ENCODE measurements at places on chromosomes 6 and 20.

- DNase-seq: peak; percentile 39
These were observed 31.0 kb downstream of the GLO1 start for GRCh38 chr6:38671885-38672467.

- no peak for DNase-seq
These were observed 288.5 kb downstream of the CDH26 start for GRCh38 chr20:60246751-60247150.

DNA sequence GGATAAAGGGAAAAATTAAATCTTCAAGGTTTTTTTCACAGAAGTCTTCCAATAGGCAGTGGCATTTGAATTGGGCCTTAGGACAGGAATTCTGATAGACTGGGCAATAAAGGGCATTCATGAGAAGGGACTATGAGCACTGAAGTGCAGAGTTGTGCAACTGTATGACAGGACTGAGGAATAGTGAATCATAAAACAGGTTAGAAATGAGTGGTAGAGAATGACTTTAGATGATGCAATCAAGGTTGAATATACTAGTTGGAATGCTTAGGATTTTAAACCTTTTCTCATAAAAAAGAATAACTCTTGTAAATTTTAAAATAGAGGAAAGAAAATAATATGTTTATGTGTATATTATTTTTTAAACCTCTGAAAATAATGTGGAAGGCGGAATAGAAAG is 944.7 kb downstream of the PHF3 start:
- no peak for DNase-seq

- DNase-seq: no peak
These were observed 147.5 kb upstream of the SYNDIG1 start for GRCh38 chr20:24321973-24322372.

GRCh38 chr6:14277405-14277930 is 159.9 kb downstream of the CD83 start:
- no peak for DNase-seq

DNA sequence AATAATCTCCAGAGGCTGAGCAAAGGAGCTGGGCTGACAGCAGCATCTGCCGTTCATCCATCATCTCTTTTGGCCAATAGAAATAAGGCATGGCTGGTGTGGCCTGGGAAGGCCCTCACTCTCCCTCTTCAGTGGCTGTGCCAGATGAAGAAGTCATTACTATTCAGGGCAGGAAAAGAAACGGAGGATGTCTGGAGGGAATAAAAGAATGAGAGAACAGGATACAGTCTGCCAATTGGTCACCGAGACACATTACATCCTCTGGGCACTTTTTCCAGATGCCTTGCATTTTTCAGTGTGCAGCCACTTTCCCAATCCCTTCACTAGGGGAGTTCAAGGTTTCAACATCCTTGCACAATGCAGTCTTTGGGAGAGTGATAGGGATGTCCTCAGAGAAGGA is 32.2 kb upstream of the VGLL2 start:
- DNase-seq: no peak

DNA sequence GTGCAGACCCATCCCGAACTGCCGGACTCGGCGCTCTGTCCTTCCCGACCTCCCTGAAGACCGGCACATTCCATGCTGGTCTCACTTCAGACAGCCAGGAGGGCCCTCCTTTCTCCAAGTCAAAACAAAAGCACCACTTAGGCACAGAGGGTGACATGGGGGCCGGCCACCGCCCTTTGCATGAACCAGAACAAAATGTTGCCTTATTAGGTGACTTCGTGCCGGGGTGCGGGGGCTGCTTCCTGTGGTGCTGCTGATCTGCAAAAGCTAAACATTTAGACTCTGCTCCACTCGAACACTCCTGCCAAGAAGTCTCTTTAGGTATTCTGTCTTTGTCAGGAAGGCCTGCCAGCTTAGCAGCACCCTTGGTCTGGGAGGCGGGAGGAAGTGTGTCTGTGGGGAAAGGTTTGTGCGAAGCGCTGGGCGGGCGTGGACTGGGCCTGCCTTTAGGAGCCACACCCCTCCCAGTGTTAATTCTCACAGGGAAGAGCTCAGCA is 133.8 kb downstream of the SMOC2 start:
- DNase-seq: no peak

DNA sequence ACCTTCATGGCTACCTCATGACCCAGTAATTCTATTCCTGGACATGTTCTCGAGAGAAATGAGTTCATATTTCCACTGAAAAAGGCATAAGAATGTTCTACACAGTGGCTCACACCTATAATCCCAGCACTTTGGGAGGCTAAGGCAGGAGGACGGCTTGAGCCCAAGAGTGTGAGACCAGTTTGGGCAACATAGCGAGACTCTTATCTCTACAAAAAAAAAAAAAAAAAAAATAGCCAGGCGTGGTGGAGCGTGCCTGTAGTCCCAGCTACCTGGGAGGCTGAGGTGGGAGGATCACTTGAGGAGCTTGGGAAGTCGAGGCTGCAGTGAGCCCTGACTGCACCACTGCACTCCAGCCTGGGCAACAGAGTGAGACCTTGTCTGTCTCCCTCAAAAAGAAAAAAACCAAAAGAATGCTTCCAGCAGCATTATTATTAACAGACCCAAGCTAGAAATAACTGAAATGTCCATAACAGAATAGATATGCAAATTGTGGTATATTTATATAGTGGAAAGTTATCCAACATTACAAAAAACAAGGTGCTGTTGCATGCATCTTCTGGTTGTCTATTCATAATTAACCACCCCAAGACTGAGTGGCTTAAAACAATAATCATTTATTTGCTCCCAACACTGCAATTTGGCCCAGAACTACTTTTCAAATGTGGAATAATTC is 9.4 kb upstream of the RAB44 start:
- DNase-seq: no peak

DNA sequence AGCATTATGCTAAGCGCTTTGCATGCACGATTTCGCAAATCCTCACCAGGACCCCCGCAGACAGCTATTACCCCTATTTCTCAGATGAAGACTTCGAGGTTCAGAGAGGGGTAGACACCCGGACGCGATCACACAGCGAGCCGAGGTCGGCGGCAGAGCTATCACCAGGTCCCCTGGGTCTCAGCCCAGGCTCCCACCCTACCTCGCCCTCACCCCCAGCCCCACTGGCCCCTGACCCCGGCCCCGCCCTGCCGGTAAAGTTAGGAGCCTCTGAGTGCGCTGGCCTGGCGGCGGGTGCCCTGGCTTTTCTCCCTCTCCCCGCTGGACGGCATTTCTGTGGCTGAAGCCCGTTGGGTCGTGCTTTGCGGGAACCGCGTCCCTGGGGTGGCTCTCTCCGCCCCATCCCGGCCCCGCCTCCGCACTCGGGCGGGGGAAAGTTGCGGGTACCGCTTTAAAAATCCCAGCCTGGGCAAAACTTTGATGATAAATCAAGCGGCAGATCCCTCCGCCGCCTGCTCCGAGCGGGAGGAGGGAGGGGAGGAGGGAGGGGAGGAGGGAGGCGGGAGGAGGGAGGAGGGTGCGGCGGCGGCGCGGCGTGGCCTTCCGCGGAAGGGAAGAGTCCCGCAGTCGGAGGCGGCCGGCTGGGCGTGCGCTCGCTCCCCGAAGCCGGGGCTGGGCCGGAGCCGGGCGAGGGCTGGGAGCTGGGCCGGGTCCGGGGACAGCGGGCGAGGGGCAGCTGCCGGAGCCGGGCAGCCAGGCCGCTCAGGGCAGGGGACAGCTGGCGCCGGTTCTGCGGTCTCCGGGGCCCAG is at the start of gene VSTM2L:
Gene VSTM2L (plus strand): TSS at position 624 of the 810 bp plus-strand sequence. CDS start 224 bp downstream, outside the sequence.
- peak; percentile 38 for DNase-seq

- no peak for DNase-seq
These were observed 730.4 kb downstream of the C6orf118 start for GRCh38 chr6:164579035-164579434.

- DNase-seq: no peak
These were observed 32.5 kb downstream of the FAM209B start for GRCh38 chr20:56565511-56565910.

DNA sequence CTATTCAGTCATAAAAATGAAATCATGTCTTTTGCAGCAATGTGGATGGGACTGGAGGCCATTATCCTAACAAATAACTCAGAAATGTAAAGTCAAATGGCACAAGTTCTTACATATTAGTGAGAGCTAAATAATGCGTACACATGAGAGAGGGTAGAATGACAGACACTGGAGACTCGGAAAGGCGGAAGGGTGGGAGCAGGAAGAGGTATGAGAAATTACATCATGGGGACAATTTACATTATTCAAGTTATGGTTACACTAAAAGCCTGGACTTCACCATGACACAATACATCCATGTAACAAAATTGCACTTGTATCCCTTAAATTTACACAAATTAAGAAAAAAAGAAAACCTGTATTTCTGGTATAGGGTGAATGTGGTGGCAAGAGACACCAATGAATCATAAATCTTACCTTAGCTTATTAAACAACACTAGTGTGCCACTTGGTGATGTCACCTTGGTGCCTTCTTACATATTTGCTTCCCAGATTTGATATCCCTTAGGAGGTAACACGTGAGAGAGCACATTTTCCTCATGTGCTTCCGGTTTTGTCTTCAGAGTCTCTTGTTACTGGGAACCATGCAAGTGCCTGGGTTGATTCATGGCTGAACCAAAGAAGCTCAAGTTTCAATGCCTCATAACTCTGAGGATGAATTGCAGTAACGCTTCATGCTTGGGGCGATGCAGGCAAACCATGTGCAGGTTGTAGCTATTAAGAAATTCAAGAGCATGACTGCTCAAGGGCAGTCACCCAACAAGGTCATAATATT is 84.6 kb downstream of the DCDC2 start:
- DNase-seq: no peak

GRCh38 chr6:5365436-5366195 is 104.3 kb downstream of the FARS2 start:
- no peak for DNase-seq

- no peak for DNase-seq
These were observed 934.4 kb downstream of the HACE1 start for GRCh38 chr6:103925317-103925716.

- no peak for DNase-seq
These were observed 81.1 kb upstream of the SNAP25 start for GRCh38 chr20:10137533-10137932.

- DNase-seq: no peak
These were observed 128.0 kb downstream of the DLL1 start for GRCh38 chr6:170162775-170163404.

Measured in cerebellum (tissue), 4 donors.